Activated T-cell treated with anti-CD3 and anti-CD28 coated beads, Interleukin-2, amount 50 U/mL, for 72 hours (primary cell): ENCODE measurements at places on chromosomes 2 and 18.

DNA sequence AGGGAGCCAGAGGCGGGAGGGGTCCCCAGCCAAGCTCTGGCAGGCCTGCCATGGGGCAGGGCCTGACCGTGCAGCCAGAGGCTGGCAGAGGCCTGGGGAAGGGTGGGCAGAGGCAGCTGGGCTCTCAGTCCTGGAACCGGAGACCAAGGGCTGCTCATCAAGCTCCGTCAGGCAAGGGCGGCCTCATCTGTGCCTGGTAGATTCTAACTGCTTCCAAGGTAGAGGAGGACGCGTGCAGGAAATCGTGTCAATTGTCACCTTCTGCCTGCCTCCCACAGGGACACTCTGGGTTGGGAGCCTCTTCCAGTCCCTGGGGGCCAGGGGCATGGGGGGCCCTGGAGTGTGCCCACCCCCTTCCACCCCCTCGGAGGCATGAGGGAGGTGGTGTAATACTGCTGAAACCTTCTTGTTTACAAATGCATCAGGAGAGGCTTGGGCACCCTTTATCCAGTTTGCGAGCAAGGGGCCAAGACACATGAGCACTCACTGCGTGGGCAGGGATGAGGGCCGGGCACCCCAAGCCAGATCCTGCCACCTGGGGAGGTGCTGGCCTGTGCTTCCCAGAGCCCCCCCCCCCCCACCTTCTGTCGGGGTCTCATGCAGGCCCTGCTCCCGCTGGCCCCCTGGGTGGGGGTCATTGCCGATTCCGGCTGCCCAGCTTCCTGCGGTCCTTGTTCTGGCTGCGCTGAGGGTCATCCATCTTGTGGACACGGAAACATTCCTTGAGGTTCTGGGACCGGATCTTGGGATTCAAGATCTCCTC lies 9.0 kb downstream of the SNORC start:
- H3K36me3 ChIP-seq, result no peaks in the 10 kb centered on the region
- H3K27me3 ChIP-seq, result peaks cover 18% of the 10 kb centered on the region
- H3K4me3 ChIP-seq, result no peak overlapping the region
- DNase-seq, result no peak

- DNase-seq, result no peak
- peaks cover 2% of the 10 kb centered on the region for H3K36me3 ChIP-seq
- H3K27ac ChIP-seq, result no peak overlapping the region
- H3K27me3 ChIP-seq, result no peaks in the 10 kb centered on the region
- H3K4me1 ChIP-seq, result peaks cover 23% of the 10 kb centered on the region
Observed at GRCh38 chr2:231666171-231667095, 41.9 kb upstream of the PTMA start.

GRCh38 chr2:52874466-52875106 lies 893.0 kb upstream of the CHAC2 start:
- H3K27me3 ChIP-seq, result no peaks in the 10 kb centered on the region
- H3K4me3 ChIP-seq, result no peak overlapping the region
- H3K27ac ChIP-seq, result no peak overlapping the region
- no peaks in the 10 kb centered on the region for H3K36me3 ChIP-seq

DNA sequence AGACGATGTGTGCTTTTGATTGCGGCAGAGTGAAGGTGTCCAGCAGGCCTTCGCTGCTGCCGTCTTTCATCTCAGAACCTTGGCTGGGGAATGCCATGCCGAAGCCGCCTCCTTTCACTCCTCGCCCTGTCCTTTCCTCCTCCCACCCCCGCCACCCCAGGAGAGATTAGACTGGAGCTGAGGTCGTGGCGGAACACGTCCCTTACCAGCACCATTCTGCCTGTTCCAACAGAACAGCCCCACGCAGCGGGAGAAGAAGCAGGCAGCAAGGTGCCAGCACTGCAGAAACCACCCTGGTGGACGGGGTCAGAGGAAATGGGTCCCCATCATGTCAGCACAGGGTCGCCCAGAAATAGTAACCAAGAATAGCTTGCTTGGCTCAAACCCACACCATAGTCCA lies 24.8 kb upstream of the RBM44 start:
- H3K4me1 ChIP-seq, result no peaks in the 10 kb centered on the region
- H3K36me3 ChIP-seq, result peaks cover 14% of the 10 kb centered on the region
- no peak overlapping the region for H3K27ac ChIP-seq
- H3K27me3 ChIP-seq, result no peaks in the 10 kb centered on the region

DNA sequence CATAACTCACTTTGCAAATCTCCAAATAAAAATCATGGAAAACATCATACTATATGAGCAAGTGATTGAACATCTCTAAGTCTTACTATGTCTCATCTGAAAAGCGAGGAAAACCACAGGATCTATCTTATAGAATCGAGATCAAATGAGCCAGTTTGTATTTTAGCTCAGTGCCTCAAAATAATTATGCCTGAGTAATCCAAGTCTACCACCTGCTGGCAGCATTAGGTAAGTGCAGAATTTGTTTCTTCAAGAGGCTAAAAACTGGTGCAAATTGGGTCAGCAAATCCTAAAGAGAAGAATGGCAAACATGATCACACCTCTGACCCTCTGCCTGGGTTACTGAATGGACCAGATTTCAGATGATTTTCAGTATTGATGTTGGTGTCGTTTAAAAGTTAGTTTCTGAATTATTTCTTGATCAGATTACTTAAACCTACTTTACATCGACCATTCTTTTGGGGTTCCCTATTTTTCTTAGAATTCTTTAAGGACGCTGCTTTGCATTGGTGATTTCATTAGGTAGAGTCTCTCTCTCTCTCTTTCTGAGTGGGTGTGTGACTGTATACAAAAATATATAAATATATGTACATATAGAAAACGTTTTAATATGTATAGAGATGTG lies 12.7 kb upstream of the FHOD3 start:
- H3K4me3 ChIP-seq, result no peak overlapping the region
- H3K4me1 ChIP-seq, result no peaks in the 10 kb centered on the region
- no peak overlapping the region for H3K27ac ChIP-seq

GRCh38 chr18:44181951-44182747 lies 498.5 kb upstream of the SETBP1 start:
- H3K36me3 ChIP-seq, result no peaks in the 10 kb centered on the region
- no peak overlapping the region for H3K27ac ChIP-seq
- H3K4me1 ChIP-seq, result no peaks in the 10 kb centered on the region

- peaks cover 4% of the 10 kb centered on the region for H3K36me3 ChIP-seq
- no peaks in the 10 kb centered on the region for H3K27me3 ChIP-seq
- no peak overlapping the region for H3K4me3 ChIP-seq
- peak overlapping the region; percentile 20 for H3K27ac ChIP-seq
- H3K4me1 ChIP-seq, result peaks cover 6% of the 10 kb centered on the region
- no peak for DNase-seq
Observed at GRCh38 chr2:20288642-20289340, 61.9 kb downstream of the PUM2 start.

DNA sequence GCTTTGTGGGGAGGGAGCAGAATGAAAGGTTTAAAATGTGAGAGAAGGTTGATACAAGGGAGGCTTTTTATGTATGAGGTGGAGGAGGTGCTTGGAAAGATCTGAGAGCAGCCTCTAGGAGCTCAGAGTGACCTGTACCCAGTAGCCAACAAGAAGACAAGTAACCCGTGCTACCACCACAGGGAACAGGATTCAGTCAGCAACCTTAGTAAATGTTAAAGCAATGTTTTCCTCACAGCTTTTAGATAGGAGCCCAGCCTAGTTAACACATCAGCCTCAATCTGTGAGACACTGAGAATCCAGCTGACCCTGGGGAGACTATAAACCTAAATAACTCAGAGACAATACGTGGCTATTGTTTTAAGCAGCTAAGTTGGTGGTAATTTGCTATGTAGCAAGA lies 194.9 kb upstream of the NT5C1B start:
- H3K4me1 ChIP-seq, result no peaks in the 10 kb centered on the region
- H3K36me3 ChIP-seq, result no peaks in the 10 kb centered on the region
- H3K27ac ChIP-seq, result no peak overlapping the region
- no peak overlapping the region for H3K4me3 ChIP-seq
- no peak for DNase-seq

GRCh38 chr2:42008241-42008921 lies 39.4 kb upstream of the PKDCC start:
- no peak for DNase-seq
- H3K27me3 ChIP-seq, result peaks cover 21% of the 10 kb centered on the region
- H3K27ac ChIP-seq, result no peak overlapping the region
- H3K4me1 ChIP-seq, result peaks cover 15% of the 10 kb centered on the region

DNA sequence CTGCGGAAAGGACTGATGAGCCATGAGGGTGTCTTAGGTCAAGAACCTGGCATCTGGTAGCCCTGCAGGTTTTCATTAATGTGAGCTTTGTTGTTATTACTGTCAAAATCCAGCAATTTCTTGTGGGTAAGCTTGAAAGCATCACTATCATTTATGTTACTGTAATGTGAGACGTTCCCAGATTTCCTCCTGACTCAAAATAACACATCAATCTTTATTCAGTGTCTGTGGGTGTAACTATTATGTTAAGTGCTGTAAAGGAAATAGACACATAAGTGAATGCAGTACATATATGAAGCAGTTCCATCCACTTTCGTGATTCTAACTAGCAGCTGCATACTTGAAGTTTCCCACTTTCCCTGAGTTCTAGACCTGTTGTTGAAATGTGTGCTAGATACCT lies 89.8 kb downstream of the FHOD3 start:
- H3K4me3 ChIP-seq, result no peak overlapping the region
- no peaks in the 10 kb centered on the region for H3K4me1 ChIP-seq
- no peak overlapping the region for H3K27ac ChIP-seq
- H3K27me3 ChIP-seq, result peaks cover 7% of the 10 kb centered on the region
- DNase-seq, result no peak

GRCh38 chr18:63997606-63998005 lies 27.7 kb downstream of the SERPINB8 start:
- no peaks in the 10 kb centered on the region for H3K4me1 ChIP-seq
- peaks cover 4% of the 10 kb centered on the region for H3K36me3 ChIP-seq
- H3K4me3 ChIP-seq, result no peak overlapping the region
- DNase-seq, result no peak
- no peak overlapping the region for H3K27ac ChIP-seq

GRCh38 chr18:36432880-36433555 lies 135.5 kb downstream of the FHOD3 start:
- peaks cover 12% of the 10 kb centered on the region for H3K27me3 ChIP-seq
- H3K27ac ChIP-seq, result no peak overlapping the region
- no peaks in the 10 kb centered on the region for H3K36me3 ChIP-seq
- H3K4me1 ChIP-seq, result no peaks in the 10 kb centered on the region

GRCh38 chr2:23649819-23650218 lies 264.8 kb downstream of the KLHL29 start:
- no peak overlapping the region for H3K4me3 ChIP-seq
- peaks cover 5% of the 10 kb centered on the region for H3K4me1 ChIP-seq
- peak; percentile 38 for DNase-seq
- H3K36me3 ChIP-seq, result no peaks in the 10 kb centered on the region
- no peak overlapping the region for H3K27ac ChIP-seq

- no peak for DNase-seq
- peaks cover 8% of the 10 kb centered on the region for H3K27me3 ChIP-seq
- H3K27ac ChIP-seq, result no peak overlapping the region
- H3K4me1 ChIP-seq, result no peaks in the 10 kb centered on the region
Observed at GRCh38 chr18:47635416-47635815, 295.0 kb downstream of the SMAD2 start.

DNA sequence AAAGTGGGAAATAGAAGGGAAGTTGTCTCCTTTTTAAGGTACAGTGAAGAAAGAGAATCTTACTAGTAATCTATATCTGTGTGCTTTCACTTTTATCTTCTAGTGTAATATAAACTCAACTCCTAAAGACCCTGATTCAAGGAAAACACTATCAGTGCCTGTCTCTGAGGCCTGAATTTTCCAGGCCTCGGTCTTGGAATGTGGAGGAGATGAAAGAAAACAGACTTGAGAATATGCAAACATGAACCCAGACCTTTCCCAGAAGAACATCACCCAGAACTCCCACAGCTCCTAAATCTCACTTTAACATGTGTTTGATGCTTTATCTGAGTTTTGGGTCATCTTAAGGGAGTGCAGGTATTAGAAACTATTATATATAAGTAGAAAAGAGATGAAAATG lies 51.8 kb downstream of the EPB41L5 start:
- H3K36me3 ChIP-seq, result no peaks in the 10 kb centered on the region
- no peaks in the 10 kb centered on the region for H3K4me1 ChIP-seq
- H3K27ac ChIP-seq, result no peak overlapping the region
- no peaks in the 10 kb centered on the region for H3K27me3 ChIP-seq
